Activated CD4-positive, alpha-beta T cell treated with anti-CD3 and anti-CD28 coated beads for 4 hours (primary cell): ENCODE measurements at places on chromosomes 11 and 22.
A peak's percentile ranks its signal among the peaks of the same experiment; 100 is the strongest.

DNA sequence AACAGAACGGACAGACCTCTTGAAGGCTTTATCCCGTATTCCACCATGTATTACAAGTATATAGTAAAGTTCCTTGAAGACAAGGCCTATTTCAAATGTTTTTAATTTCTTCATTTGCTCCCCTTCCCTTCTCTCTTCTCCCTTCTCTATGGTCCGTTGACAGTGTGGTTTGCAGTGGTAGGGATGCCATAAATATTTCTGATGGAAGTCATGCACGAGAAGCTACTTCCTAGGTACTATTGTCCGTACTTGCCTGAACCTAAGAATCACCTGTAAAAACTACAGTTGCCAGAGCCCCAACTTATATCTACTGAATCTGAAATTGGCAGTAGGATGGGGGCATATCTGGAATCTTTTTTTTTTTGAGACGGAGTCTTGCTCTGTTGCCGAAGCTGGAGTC, 2.8 kb downstream of the PISD start:
- no peak for DNase-seq

DNA sequence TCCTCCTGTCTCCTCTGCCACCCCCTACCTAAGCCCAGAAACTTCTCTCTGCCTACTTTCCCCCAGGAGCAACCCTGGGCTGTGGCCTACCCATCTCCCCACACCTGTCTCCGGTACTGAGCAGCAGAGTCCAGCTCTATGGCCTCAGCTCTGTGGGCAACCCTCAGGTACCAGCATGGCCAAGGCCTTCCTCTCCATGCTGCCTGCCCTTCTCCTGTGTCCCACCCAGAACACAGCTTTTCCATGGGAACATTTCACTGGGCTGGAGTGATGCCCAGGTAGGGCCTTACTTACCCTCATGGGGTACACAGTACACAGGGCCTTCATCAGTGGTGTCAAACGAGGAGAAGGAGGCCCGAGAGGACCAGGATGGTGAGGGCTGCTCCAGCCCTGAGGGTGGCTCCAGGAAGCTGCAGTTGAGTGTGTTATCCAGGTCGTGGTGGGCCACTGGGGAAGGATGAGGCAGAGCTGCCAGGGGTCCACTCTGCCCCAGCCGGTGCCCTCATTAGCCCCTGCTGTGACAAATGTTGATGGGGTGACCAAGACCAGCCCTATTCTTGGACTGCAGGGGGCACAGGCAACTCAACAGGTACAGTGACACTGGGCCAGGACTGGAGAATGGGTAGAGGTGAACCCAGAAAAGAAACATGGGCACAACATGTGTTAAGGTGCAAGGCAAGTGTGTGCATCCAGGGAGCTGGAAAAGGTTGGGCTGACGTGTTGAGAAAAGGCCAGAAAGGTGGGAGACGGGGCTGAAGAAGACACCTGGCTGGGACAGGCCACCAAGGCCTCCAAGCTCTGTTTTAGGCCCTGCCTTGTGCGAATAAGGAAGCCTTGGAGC, 10.3 kb downstream of the SCARF2 start:
- no peak for DNase-seq

DNA sequence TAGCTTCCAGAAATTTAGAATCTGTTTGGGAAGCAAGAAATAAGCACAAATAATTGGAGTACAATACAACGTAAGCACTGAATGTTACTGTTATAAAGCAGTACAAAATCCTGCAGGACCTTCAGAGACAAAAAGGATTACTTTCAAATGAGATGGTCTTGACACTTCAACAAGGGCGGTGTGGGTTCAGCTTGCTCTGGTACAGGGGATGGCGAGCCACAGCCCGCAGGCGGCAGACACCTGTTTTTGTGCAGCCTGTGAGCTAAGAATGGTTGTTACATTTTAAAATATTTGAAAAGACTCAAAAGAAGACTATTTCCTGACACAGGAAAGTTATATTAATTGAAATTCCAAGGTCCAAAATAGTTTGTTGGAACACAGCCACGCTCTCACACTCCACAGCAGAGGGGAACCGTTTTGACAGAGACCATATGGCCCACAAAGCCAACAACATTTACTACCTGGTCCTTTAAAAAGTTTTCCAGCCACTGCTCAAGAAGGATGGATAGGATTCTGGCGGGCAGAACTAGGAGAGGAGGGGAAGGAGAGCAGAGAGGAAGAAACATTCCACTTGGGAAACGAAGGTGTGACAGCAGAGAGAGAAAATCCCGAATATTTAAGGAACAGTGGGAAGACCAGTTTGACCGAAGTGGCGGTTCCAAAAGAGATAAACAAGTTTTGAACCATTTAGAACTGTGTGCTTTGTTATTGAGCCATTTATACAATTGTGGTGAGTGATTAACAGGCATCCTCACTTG, 6.3 kb downstream of the PRDM10 start:
- DNase-seq, result no peak

GRCh38 chr22:48605856-48606481, 1221.7 kb downstream of the BRD1 start:
- no peak for DNase-seq

- no peak for DNase-seq
These were observed 18.3 kb upstream of the SYT7 start for GRCh38 chr11:61598886-61599868.

GRCh38 chr11:111797145-111797581, 31.0 kb upstream of the PPP2R1B start:
- no peak for DNase-seq

DNA sequence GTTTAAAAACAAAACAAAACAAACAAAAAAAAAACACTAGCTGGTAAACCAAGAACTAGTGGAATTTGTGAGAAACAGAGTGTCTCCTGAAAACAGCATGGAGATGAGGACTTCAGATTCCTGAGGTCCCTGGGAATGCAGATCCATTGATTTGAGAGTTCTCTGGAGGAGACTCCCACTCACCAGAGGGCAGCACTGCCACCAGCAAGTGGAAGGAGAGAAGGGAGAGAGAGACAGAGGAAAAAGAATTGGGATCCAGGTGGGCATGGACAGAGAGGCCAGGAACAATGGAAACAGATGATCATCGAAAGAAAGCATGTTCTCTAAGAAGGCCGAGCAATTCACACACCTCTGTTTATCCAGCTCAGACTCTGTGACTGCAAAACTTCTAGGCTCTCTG, 31.8 kb downstream of the ETS1 start:
- no peak for DNase-seq

- no peak for DNase-seq
These were observed 11.4 kb upstream of the ARHGEF17 start for GRCh38 chr11:73296501-73297230.

DNA sequence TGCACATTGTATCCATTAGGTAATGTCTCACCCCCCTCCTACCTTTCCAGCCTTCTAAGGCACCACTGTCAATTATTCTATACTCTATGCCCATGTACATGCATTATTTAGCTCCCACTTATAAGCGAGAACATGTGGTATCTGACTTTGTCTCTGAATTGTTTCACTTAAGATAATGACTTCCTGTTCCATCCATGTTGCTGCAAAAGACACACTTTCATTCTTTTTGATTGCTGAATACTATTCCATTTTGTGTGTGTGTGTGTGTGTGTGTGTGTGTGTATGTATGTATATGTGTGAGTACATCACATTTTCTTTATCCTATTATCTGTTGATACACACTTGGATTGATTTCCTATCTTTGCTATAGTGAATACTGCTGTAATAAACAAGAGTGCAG, 84.2 kb downstream of the PGR start:
- no peak for DNase-seq

GRCh38 chr22:21444701-21445436, 22.3 kb upstream of the TMEM191C start:
- DNase-seq, result no peak

DNA sequence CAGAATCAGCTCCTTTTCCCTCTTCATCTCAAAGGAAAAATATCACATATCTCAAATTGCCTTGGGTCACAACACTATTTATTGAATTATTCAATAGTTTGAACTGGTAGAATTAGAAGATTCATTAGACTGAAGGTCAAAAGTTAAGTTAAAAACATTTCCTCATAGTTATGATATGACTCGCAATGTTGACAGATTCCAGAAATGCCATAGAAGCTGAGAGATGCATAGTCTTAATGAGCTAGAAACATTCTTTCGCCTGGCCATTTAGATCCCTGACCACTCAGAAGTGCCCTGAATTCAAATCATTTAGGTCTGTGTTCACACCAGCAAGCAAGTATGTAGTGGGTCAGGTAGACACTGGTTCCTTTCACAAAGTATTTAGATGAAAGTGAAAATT, 44.4 kb downstream of the FAT3 start:
- no peak for DNase-seq

GRCh38 chr22:27885977-27886842, 32.8 kb downstream of the PITPNB start:
- peak; percentile 49 for DNase-seq

DNA sequence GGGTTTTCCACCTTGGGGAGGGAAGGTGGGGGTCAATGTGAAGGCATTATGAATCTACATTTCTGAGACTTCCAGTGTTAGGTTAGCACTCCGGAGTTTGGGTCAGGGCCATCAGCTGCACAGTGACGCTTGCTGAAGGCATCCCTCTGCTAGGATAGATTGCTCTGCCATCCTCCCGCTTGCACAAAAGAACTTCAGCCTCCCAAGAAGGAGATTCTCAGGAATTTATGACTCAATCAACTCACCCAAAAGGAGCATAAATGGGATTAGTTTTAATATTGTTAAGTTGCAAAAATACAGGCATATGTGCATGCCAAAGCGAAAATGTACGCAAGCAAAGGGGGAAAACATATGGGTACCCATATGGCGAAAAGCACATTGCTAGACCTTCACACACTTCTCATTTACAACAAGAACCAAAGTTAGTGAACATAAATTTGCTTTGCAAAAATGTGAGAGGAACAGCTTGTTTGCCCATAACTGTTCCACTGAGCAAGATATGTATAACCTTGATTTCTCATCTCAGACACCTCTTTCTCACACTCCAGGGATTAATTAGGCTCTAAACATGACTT, 1013.0 kb downstream of the OPCML start:
- no peak for DNase-seq

GRCh38 chr11:74168838-74169237, 2.0 kb downstream of the C2CD3 start:
- DNase-seq, result no peak

DNA sequence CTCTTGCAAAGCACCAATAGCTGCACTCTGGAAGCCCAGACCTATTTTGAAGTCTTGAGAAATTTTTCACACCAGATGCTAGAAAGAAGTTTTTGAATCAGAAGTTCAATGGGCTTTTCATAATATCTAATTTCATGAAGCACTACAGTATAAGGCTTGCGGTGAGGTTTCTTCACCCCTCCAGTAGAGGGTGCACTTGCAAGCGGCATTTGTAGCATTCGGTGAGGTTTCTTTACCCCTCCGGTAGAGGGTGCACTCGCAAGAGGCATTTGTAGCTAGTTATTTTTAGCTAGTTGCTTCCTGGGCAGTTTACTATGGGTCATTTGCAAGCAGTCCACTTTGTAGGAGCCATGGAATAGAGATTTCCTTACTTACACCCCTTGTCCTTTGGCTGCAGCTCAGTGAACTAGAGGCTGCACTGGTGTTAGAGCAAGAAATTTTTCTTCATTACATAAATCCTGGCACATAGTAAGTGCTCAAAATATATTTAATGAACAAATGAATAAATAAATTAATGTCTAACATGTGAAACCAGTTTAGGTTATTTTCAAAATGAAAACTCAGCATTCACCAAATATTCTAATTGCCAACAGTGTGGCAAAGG, 7.8 kb upstream of the NOX4 start:
- DNase-seq, result no peak

DNA sequence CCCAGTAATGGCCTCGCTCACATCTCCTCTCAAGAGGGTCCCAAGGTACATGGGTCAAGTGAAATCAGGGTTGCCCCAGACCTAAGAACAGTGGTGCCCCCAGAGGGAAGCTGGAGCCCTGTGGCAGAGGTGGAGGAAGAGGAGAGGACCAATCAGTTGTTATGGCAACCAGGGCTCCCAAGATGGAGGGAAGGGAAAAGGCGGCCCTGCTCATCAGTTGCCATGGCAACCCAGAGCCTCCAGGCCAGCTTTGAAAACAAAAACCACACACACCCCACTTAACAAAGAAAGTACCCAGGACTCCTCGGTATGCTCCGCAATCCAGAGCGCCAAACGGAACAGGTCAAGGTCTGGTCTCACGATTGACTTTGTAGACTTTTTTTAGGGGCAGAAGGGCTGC, 53.5 kb upstream of the SLC35C1 start:
- DNase-seq, result no peak

DNA sequence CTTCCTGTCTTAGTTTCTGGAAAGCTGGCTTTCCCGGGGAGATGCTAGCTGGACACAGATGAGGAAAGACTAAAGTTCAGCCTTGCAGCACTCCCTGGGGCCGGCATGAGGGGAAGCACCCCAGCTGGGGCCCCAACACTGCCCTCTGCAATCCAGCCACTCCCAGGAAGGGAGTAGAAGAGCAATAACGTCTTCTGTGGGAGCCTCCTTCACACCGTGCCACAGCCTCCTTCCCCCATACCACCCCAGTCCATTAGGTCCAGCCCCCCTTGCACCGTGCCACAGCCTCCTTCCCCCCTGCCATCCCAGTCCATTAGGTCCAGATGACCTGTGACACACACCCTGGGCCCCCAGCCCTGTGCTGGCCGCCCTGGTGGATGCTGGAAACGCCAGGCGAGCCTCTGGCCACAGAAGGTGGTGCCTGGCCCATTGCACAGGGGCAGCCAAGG, 44.1 kb upstream of the PRDM11 start:
- no peak for DNase-seq

DNA sequence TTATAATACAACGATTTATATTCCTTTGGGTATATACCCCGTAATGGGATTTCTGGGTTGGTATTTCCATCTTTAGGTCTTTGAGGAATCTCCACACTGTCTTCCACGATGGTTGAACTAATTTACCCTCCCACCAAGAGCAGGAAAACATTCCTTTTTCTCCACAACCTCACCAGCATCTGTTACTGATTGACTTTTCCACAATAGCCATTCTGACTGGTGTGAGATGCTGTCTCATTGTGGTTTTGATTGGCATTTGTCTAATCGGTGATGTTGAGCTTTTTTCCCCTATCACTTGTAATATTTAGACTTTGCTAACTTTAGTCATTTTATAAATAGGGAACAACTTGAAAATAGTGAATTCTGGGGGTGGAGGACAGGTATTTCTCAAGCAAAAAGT, 58.1 kb downstream of the PPFIA1 start:
- DNase-seq, result no peak

DNA sequence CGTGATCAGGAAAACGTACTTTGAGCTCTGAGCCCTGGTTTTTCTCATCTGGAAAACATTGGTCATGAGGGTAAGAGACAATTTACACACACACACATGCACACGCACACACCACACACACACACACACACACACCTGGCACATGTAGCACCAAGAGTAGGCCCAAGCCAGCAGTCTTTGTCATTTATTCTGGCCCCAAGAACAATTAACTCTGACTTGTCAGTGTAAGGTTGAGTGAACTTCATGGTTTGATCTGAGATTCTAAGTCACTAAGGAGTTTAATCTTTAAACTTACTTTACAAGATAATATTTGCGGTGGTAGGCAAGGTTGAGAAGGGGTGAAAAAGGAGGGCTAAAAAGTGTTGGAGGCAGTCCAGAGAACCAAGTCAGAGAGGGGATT, 44.1 kb downstream of the MMP20 start:
- no peak for DNase-seq
